Stimulated activated CD4-positive, alpha-beta T cell treated with anti-CD3 and anti-CD28 coated beads, Interleukin-1b, Interleukin-23, amount 100 ng/mL, for 1 hour (primary cell): ENCODE measurements at places on chromosomes 3 and 15.
A peak's percentile ranks its signal among the peaks of the same experiment; 100 is the strongest.

DNA sequence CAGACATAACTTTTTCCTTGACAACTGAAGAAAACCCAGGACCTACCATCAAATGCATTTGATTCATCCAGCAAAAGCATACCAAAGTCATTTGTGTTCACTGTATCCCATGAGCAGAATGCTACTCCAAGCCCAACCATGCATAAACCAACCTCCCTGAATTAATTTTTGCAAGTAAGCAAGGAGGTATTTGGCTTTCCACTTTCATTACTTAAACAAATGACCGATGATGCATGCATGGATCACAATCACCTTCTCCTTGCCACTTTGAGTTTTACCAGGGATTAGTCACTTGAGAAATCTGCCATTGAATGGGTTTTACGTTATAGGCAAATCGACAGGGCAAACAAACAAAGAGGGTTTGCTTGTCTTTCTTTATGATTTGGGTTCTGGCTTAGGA is 214.8 kb downstream of the FMN1 start:
- no peak for DNase-seq

DNA sequence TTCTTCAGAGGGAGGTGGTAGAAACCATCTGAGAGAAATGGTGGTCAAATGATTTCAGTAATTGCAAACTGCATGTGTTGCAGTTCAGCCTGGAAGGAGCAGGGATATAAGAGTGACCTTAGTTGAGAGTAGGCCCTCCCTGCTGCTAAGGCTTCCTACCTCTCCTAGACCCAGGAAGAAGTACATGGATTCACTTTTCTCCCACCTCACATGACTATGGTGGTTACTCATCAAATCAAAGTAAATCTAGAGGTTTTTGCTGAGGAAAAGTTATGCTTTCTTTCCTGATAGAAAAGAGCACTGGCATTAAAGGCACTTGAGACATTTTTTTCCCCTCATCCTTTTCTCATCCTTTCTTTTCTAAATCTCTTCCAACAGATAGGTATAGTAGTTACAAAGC is 43.2 kb upstream of the LEKR1 start:
- DNase-seq: no peak

DNA sequence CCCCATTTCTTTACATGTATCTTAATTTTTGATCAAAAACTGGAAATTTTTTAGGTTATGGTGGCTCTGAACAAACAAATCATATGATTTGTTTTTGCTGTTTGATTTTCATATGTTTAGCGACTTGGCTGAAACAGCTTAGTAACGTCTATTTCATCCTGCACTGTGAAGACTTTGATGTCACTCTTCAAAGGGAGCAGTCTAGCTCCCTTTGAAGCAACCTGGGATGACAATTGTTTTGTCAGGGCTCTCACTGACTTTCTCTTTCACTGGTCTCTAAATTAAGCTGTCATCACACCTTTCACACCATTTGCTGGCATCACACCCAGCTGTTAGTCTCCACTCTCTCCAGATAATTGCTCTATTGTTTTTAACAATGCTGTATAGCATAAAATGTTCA is 896.9 kb downstream of the IGSF11 start:
- no peak for DNase-seq

- DNase-seq: no peak
Measured at GRCh38 chr3:61111825-61112224, 139.4 kb downstream of the FHIT start.

- DNase-seq: no peak
Measured at GRCh38 chr3:172853921-172854666, 103.6 kb downstream of the ECT2 start.

DNA sequence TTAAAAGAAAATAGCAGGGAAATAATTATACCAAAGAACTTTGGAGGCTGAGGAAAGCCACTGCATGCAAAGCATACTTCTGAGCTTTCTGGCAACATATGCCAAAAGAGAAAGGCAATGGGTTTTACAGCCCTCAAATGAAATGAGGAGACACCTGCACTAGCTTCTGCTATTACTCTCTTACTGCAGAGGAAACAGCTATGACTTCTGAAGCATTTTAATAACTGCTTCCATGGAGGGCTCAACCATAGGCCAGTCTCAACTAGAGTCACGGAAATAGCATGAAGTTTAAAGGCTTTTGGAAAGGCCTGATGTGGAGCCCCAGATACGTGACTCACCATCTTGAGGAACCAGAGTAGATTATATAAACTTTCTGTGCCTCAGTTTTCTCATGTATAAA is 114.8 kb downstream of the OXNAD1 start:
- DNase-seq: no peak

GRCh38 chr3:191356631-191357439 is 26.5 kb upstream of the UTS2B start:
- no peak for DNase-seq

DNA sequence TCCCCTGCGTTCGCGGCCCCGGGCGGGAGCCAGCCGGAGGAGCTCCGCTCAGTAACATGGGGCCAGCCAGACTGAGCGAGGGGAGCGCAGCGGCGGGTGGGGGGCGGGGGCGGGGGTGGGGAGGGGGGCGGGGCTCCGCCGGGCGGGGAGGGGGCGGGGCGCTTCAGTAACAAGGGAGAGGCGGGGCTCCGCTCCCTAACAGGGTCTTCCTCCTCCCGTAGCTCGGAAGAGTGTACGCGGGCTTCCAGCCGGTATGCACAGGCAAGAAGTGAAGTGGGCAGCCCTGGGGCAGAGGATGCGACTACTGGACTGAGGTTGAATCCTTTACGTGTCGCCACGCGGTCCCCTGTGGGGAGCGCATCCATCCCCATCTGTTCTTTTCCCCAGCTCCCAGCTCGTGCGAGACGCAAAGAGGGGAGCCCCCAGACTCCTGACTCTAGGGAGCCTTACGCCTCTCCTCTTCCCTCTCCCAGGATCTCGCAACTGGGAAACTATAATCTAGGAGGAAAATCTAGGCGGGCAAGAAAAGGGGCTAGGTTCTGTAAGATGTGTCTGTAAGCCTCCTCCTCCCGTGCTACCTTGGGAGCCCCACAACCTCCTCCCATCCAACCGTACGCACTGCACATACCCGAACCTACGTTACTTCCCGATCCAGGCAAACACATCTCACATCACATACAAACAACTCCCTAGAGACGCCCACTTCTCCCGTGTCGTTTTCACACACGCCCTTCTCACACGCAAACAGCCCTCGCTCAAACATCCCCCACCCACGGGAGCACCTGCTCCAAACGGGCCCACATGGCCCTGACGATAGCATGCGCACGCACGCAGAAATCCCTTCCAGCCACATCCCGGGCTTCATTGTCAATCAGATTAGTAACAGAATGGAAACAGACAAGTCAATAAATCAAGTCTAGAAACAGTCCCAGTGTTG is at the start of gene SHF:
Gene SHF (minus strand): TSS at position 73 of the 937 bp plus-strand sequence. CDS start 15 bp downstream, at position 58.
- DNase-seq: peak; percentile 69

DNA sequence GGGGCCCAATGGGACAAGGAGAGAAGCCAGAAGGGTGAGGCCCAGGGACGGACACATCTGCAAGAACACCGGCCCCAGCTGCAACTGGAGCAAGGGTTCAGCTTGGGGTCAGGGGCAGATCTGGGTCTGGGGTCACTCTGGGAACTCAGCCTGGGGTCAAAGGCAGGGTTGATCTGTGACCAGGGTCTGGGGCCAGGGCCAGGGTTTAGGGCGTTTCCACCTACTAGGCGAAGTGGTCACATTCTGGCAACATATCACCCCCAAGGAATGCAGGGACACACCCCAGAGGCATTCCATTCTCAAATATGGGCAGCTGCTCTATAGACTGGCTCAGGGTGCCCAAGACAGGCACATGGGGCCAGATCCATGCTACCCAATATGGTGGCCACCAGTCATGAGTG is 9.0 kb downstream of the UROC1 start:
- no peak for DNase-seq

DNA sequence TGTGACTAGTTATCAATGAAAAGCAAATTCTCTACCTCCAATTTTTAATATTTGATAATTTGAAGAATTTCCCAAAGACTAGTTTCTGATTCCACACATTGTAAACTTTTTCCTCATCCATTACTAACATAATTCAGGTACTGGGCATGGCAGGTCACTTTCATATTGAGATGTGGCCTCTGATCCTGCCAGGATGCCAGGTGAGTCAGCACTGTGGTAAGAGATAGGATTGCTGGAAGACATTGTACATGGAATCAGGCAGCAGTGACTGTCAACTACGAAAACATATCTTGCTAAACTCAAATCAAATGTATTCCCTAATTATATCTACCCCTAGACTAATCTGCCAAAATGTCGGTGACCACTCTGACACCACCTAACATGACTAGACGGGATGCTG is 33.2 kb upstream of the POU1F1 start:
- DNase-seq: no peak

DNA sequence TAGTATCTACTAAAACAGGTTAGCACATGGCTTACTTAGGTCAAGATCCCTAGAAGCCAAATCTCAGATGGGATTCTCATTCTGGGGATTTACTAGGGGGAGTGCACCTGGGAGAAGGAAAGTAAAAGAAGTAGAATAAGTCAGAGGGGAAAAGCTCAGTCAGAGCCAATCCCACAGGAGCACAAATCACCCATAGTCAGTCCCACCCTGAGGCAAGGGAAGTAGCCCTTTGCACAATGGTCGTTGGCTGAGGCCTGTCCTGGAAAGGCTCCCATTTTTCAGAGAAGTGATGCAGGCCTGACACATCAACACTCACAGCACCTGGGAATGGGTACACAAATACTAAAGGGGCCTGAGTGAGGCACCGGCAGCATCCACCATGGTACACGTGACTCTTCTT is 39.8 kb downstream of the SST start:
- no peak for DNase-seq

DNA sequence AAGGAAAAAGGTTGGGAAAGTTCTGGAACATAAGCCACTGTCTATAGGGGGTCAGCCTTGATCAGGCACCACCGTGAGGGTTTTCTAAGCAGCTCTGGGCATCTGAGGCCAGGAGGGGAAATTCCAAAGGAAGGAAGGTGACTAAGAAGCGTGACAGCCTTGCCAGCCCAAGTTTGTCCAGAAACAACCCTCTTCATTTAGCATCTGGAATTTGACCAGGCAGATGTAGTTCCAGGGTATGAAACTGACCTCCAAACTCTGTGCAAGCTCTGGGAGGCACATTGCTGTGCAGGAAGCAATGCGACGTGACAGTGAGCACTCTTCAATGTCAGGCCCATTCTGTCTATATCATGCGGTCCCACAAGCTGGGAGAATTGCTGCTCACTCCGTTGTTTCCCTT is 85.4 kb upstream of the TPM1 start:
- no peak for DNase-seq

GRCh38 chr15:77905301-77905920 is 172.1 kb downstream of the TBC1D2B start:
- no peak for DNase-seq

GRCh38 chr15:93029214-93029835 is 59.7 kb downstream of the RGMA start:
- no peak for DNase-seq

- DNase-seq: no peak
Measured at GRCh38 chr15:83164771-83165404, 42.7 kb downstream of the HDGFL3 start.

GRCh38 chr3:24494618-24495325 is at the start of gene THRB:
Gene THRB (minus strand): TSS chr3:24494850.
- no peak for DNase-seq

DNA sequence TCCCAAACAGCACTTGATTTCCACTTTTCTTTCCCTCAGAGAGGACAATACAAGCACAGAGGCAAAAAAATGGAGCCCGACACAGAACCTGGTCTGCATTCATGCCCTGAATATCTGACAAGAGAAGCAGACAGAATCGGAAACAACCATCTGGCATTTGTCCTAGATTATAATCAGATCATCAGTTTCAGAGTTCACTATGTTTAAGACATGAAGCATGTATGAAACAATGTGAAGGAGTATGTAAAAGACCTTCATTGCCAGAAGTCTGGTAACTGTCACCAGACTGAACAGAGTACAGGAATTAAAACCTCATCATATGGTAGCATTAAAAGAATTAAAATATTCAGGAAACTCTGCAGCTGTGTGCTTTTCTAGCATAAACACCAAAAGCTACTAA is 65.0 kb downstream of the SETD2 start:
- DNase-seq: no peak

- no peak for DNase-seq
Measured at GRCh38 chr3:15500107-15500724, 21.3 kb downstream of the COLQ start.

GRCh38 chr15:62346168-62346567 is 181.1 kb upstream of the C2CD4B start:
- DNase-seq: no peak
